Neural progenitor cell (in vitro differentiated cells): ENCODE measurements at places on chromosomes 1 and 21.

- no peak for DNase-seq
These were observed 9.5 kb downstream of the DNM3 start for GRCh38 chr1:171850651-171851350.

DNA sequence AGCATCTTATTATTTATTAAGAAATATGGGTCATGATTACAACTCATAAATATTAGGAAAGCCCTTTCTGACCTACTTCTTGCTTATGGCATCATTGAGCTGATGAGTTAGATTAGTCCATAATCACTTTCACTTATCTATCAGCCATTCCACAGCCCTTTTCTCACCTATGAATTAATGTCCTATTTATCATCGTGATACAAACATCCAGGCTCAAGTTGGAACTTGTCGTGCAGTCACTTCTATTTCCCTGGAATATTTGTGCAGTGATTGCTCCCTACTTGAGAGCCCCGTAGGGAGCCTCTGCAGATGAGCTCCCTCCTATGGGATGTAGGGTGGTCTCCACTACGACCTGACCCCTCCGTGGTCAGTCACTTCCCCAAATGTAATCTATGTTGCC, 8.1 kb upstream of the F3 start:
- no peak for DNase-seq

DNA sequence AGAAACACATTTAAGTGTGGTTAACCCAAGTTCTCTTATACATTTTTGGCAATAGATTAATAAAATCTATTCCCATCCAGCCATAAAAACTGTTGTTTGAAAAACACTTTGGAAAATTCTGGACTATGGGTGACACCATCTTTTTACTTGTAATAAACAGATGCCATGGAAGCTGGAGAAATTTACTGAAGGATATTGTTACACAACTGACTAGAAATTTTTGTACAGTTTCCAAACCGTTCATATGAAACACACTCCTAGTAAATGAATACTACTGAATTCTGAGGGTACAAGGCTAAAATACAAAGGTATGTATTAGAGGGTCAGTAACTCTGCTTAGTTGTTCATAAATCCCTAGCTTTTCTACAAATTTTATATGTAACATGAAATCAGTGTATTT, 48.7 kb downstream of the TRIM33 start:
- no peak for DNase-seq

GRCh38 chr21:41953249-41953830, 478 bp downstream of the C2CD2 start:
- peak; percentile 55 for DNase-seq

DNA sequence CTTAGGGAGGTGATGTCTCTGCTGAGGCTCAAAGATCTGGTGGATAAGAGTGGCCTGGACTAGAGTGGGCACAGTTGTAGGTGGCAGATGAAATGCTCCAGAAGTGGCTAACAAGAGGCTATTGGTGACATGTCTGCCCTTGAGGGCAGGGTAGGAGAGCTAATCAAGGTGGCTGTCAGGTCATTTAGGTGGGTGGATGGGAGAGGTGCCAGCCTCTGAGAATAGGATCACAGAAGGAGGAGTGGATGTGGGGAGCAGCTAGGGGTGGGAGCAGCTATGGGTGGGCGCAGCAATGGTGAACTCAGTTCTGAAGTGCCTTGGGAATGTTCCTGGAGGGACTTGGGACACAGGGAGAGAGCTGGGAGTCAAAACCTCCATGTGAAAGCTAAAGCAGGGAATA, 142.0 kb upstream of the GRIK3 start:
- no peak for DNase-seq

DNA sequence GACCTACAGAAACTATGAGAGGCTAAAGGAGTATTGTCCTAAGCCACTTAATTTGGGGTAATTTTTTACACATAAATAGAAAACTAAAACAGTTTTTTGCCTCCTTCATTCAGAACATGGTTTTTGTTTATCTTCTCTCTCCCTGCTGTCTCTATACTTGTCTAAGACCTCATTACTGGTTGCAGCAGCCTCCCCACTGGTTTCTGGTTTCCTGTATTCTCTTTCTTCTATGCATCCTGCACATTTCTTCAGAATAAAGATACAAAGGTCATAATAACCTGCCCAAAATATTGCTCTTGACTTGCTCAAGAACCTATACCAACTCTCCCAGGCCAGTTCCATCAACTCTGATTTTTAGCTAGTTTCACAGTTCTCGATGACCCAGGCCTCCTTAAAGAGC, 19.8 kb upstream of the BOLA1 start:
- no peak for DNase-seq

GRCh38 chr1:66684353-66684752, 67.9 kb upstream of the DYNLT5 start:
- no peak for DNase-seq

- peak; percentile 57 for DNase-seq
These were observed 22.8 kb upstream of the STRIP1 start for GRCh38 chr1:110011527-110012041.

- no peak for DNase-seq
These were observed 261.4 kb upstream of the ZP4 start for GRCh38 chr1:238152119-238152518.

- peak; percentile 11 for DNase-seq
These were observed 263.8 kb downstream of the PTPRC start for GRCh38 chr1:198902655-198903054.

GRCh38 chr1:112626887-112627286, 7.3 kb downstream of the CAPZA1 start:
- DNase-seq = no peak

DNA sequence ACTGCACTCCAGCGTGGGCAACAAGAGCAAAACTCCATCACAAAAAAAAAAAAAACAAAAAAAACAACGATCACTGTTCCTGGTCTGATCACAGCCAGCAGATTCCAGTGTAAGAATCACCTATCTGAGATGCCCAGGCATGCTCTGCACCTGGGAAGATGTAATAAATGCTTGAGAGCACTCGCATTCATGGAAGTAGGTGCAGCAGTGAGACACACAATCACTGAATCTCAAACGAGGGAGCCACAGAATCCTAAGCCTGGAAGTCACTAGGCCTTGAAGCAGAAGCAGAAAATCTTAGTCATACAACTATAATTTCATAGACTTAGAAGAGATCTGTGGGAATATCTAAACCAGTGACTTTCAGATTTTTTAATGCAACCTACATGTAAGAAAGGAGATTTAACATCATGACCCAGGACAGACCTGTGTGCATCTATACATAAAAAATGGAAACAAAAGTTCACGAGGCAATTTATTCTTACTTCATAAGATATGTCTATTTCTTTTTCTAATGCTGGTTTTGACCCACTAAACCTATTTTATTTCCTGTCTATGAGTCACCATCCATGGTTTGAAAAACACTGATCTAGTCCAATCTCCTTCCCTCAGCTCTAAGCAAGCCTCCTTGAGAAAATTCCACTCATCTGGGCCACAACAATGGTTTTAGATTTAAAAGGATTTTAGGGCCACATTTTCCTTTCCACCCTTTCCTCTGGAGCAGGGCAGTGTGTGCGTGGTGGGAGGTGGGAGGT, 30.4 kb downstream of the RIMS3 start:
- no peak for DNase-seq

DNA sequence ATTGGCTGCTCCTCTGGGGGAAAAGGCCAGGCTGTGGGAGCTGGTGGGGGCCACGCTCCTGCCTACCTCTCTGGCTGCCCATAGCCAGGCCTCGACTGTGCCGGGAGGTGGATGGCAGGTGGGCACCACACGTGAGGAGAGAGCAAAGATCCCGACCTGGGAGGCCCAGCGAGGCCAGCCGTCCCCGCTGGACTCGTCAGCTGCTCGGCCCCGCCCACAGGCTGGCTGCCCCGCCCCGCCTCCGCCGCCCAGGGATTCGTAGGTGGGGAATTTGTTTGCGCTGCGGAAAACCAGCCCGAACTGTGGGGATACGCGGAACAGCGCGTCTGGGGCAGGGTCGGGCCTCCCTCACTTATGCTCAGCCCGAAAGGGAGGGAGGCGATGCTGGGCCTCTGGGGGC, 31.7 kb downstream of the TP73 start:
- DNase-seq = peak; percentile 87

DNA sequence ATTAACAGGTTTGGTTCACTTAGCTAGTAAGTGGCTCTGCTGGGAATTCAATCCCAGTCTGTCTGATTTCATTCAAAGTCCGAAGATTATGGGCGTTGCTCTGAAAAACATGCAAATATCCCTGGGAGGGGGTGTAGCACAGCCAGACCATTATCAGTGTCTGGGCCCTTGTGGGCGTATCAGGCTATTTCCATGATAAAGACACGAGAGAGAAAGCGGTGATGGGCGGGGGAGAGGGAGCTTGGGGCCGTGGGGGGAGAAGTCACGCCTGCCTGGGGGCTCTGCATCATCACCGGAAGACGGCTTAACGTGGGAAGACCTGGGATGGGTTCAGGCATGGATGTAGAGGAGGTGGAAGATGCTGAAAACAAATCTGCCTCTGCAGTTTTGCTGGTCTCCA, 25.8 kb downstream of the IL6R start:
- peak; percentile 49 for DNase-seq

DNA sequence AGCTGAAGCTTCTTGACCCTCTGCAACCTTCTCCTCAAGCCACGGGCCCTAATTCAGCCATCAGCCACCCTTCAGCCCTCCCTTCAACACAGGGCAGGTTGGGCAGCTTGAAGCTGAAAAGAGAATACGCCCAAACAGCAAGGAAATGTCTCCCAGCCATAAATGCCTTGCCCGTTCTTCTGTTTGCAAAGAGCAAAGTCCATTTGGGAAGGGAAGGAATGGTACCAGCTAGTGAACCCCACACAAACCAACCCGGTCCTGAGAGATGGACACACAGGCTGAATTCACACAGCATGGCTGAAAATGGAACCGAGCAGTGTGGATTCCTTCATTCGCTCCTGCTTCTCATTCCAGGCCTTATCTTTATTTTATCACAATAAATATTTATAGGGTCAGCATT, 11.5 kb downstream of the PLEKHA6 start:
- no peak for DNase-seq

DNA sequence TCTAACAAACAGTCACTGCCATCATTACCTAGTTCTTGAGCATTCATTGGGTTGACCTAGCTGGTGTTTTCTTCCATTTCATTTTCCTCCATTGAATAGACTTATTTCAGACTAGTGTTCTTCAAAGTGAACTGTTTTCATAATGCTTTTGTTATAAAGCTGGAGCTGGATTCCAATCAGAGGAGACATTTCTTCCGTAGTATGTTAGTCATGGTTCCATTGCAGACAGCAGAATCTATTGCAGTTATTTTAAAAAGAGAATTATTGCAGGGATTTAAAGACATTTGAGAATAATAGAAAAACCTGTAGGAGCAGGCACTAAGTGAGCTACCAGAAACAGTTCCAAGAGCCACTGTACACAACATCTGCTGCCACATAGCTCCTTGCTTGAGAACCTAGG, 50.0 kb downstream of the HHAT start:
- DNase-seq = no peak

GRCh38 chr1:20648946-20649345, 12.2 kb downstream of the DDOST start:
- DNase-seq = no peak

DNA sequence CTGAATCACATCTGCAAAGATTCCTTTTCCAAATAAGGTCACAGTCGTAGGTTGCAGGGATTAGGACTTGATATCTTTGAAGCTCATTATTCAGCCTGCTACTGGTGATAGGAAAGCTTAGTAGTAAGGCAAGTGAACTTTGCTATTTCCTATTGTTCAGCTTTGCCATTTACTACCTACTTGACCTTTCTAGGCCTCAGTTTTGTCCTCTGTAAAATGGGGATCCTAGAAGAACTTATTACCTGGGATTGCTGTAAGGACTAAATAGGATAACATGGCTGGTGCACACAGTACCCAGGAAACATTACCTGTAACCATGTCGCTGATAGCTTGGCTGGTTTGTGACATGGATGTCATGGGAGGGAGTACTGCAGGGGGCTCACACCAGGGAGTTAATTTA, 24.5 kb downstream of the UMODL1 start:
- no peak for DNase-seq

DNA sequence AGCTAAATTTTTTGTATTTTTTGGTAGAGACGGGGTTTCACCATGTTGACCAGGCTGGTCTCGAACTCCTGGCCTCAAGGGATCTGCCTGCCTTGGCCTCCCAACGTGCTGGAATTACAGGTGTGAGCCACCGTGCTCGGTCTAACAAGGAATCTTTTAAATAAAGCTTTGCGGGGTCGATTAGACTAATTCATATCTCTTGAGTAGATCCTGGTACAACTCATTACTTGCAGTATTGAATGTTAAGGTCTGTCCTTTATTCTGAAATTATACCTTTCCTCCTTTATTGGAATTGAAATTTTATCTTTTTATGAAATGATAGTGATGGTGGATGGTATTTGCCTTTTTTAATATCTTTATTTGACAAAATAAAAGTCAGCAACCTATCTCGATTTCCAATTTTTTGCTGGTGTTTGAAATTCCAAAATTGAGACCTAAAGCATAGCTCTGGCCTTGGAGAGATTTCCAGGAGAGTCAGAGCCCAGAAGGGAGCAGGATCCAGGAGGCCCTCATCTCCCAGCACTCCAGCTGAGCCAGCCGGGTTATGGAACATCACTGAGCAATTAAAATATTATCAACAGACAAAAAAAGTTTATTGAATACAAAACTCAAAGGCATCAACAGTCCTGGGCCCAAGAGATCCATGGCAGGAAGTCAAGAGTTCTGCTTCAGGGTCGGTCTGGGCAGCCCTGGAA, 4.7 kb downstream of the S100A2 start:
- DNase-seq = no peak

DNA sequence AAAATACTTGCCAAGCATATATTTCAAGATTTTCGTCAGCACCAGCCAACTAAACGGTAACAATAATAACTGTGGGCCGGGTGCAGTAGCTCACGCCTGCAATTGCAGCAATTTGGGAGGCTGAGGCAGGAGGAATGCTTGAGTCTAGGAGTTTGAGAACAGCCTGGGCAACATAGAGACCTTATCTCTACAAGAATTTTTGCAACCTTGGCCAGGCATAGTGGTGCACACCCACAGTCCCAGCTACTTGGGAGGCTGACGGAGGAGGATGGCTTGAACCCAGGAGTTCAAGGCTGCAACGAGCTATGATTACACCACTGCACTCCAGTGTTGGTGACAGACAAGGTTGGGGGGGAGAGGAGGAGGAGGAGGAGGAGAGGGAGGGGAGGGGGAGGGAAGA, 145.0 kb upstream of the TIAM1 start:
- no peak for DNase-seq

- peak; percentile 81 for DNase-seq
These were observed 7.1 kb upstream of the TMEM61 start for GRCh38 chr1:54973205-54973921.

DNA sequence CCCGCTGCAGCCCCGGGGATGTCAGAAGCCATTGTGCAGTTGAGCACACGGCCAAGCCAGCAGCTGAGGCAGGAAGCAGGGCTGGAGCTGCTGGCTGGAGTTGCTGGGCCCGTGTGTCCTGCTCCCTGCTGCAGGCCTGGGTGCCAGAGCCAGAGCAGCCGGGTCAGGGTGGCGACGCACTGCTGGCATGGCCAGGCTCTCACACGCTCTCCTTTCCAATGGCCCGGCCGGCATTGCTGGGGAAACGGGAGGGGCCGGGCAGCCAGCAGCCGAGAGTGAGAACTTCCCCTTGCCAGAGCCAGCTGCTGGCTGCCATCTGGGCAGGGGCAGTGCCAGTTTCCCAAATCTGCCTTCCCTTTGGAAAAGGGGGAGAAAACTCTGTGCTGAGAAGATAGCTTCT, 82.4 kb upstream of the PROX1 start:
- no peak for DNase-seq

GRCh38 chr21:16363100-16363499, 633.3 kb downstream of the USP25 start:
- peak; percentile 5 for DNase-seq
